ENCODE measurements at places on chromosomes 13 and 19.

GRCh38 chr13:47211106-47211505, 314.3 kb upstream of the HTR2A start:
- no peak for DNase-seq

GRCh38 chr19:7869453-7869909, 4.7 kb downstream of the PRR36 start:
- peak; percentile 69 for DNase-seq

GRCh38 chr13:41222259-41222852, 28.0 kb upstream of the KBTBD7 start:
- DNase-seq = peak; percentile 27

DNA sequence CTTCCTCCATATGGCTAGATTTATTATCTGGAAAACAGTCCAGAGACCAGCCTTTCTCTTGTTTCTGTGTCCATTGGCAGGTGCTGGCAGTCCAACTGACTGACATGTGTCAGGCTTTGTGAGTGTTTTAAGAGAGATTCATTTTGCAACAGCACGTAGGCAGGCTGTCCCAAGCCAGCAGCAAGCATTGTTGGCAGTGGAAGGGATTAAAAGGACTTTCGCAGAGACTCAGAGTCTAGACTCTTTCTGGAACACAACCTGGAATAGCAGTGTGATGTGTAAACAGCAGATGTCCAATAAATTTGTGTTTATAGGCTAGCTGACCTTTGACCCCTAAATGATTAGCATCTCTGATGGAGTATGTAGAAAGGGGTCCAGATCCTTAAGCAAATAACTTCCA, 222.2 kb upstream of the SERP2 start:
- DNase-seq = no peak

- DNase-seq = peak; percentile 69
Measured at GRCh38 chr19:7705387-7706187, 3.7 kb upstream of the FCER2 start.

DNA sequence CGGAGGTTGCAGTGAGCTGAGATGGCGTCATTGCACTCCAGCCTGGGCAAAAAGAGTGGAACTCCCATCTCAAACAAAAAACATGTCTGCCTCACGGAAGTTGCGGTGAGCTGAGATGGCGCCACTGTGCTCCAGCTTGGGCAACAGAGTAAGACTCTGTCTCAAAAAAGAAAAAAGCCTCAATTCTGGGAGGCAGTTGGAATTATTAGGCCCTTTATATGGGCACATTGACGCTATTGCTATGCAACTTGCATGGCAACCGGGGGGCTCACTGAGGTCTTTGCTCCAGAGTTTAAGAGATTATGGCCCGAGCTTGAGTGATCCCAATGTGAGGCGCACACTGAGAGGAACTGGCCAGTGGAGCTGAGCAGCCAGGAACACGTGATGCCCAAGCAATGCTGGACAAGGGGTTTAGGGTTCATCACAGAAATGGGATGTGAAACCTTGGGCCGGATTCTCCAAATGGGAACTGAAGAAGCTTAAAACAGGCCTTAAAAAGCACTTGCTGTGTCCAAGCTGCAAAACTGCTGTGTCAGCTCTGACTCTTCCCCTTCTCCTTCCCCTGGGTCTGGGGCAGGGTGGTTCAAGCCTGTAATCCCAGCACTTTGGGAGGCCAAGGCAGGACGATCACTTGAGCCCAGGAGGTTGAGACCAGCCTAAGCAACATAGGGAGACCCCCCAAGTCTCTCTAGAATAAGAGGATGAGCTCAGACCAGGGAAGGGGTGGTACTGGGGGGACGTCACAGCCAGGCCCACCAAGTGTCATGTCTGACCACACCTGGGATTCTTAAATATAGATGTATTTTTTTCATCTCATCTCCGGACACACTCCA, 2.5 kb downstream of the FTL start:
- no peak for DNase-seq

DNA sequence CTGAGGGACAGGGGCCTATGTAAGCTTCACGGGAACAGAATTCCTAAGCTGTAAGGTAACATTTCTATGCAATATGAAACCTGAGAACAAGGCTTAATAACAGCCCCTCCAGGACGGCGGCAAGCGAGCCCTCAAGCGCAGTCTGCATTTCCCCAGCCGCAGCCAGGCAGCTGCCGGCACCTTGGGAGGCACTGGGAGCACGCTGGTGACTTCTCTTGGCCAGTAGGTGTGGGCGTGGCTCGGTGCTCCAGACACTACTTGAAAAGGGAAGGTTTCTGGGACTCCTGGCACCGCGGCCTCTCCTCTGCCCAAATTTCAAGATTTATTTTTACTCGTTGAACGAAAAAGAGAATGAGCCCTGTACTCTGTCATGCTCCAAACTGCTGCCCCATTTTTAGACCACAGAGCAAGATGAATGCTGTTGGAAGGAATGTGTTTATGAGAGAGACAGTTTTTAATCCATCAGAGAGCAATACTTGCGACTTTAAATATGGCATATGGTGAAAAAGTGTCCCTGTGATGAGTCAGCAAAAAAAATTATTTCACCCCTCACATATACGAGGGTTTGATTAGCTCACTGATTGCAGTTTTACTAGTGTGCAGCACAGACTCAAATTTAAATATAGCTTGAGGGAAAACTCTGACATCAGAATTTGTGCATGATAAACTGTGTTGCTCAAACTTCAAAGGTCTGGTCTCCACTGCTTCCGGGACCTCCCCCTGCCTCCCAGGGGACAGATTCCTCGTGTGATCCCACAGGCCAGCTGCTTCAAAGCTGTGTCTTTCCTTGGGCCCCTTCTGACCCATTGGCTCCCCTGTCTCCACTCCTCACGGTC, 81.2 kb downstream of the COL4A2 start:
- DNase-seq = no peak

DNA sequence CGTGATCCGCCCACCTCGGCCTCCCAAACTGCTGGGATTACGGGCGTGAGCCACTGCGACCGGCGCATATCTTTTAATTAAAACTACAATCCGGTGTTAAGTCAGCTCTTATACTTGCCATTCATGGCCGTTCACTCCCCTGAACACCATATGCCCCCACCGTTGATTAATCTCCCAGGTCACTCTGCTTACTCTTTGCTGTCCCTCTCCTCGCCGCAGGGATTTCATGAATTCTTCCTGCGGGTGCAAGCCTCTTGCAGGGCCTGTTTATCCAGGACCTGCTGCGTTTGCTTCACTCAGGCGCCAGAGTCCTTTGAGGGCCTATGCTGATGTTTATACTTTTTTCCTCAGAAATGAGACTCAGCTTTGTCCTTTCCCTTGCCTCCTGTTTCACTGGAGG, 996 bp downstream of the ERVV-2 start:
- no peak for DNase-seq

DNA sequence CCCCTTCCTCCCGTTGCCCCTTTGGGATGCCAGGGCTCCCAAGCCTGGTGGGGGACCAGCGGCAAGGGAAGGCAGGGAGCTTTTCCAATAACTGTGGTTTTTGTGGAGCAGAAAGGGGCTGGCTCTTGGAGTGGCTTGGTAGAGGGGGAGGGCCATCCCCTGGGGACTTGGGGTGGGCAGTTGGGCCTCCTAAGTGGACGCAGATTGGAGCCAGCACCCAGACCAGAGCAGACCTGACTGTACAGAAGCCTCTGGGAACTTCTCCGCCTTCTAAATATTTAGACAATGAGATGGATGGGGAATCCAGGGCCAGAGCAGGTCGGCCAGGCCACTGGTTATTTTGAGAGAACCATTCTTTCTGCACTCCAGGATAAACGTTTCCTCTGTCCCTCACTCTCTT, 4.2 kb downstream of the PTGIR start:
- no peak for DNase-seq
